ENCODE measurements at places on chromosomes 2 and 18.

DNA sequence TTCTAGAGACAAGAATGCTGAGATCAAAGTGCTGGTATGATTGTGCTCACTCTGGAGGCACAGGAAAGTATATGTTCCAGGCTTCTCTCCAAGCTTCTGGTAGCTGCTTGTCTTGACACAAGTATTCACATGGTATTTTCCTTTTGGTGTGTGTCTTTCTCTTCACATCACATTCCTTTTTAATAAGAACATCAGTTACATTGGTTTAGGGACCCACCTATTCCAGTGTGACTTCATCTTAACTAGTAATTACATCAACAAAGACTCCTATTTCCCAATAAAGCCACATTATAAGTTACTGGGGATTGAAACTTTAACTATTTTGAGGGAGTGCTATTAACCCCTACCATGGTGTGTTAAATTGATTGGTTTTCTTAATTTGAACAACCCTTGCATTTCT is 119.1 kb downstream of the FSIP2 start:
- DNase-seq = no peak

DNA sequence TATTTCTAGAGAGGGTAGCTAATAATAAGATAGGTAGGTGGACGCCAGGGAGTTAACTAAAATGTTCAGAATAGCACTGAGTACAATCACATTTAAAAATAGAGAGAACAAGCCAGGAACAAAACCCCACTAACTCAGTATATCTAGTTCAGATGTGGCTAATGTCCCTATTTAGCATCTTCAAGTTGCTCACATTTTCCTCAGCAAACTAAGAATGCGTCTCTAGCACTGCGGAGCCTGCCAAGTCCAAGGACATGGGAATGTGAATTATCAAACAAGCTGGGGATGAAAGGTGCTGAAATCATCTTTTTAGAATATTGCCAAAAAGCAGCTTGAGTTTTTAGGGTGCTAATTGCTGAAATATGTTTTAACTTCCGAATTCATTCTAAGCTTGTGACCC is 398.5 kb upstream of the FIGN start:
- DNase-seq = no peak

DNA sequence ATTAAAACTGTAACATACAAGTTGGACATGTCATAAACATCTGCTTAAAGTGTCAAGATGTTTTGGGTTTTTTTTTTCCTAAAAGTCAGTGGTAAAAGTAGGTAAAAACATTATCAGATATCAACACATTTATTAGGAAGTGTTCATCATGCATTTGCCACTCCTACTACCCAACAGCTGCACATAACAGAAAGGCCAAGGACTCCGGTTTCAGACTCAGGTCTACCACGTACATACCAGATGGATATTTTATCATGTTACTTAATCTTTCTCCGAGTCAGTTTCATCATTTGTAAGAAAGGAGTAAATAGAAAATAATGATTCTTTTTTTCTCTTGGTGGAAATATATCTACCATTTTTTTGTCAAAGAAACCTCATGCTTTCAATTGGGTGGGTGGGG is 192.3 kb downstream of the UBE2E3 start:
- DNase-seq = no peak

GRCh38 chr2:95359031-95359430 is 43.5 kb upstream of the FAHD2A start:
- DNase-seq = no peak

DNA sequence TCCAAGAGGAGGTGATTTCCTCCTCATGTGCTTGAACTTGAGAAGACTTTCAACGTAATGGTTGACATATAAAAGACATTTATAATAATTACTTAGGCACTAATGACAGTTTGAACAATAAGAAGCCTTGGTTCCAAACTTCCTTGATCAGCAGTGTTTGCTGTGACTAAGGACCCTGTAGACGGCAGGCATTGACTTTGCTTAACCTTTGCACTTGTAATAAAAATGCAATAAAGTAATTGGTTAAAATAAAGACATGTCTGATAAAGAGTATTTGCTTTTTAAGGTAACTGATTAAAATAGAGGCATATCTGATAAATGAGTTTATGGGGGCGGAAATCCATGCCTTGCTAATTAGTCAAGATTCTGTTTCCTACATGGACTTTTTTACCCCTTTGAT is 82.2 kb upstream of the ST8SIA3 start:
- DNase-seq = no peak

- no peak for DNase-seq
Observed at GRCh38 chr2:176910828-176911227, 301.8 kb upstream of the HNRNPA3 start.

GRCh38 chr2:233186851-233187250 is 64.6 kb upstream of the ATG16L1 start:
- DNase-seq = no peak

GRCh38 chr2:28268386-28268785 is 124.3 kb upstream of the FOSL2 start:
- no peak for DNase-seq

DNA sequence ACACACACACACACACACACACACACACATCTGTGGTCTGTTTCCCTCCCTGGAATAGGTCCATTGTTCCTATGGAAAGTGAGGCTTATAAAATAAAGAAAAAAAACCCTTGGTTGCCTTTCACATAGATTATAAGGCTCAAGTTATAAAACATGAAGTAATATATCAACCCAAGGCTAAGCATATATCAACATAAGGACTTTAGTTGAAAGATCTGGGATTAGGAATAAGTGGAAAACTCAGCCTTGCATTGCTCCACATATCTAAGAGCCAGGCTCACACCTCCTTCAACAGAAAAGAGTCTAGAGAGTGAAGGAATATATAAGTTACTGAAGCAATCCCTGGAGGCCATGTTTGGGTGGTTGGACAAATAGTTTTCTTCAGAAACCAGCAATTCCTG is 235.0 kb downstream of the SUCLG1 start:
- no peak for DNase-seq

DNA sequence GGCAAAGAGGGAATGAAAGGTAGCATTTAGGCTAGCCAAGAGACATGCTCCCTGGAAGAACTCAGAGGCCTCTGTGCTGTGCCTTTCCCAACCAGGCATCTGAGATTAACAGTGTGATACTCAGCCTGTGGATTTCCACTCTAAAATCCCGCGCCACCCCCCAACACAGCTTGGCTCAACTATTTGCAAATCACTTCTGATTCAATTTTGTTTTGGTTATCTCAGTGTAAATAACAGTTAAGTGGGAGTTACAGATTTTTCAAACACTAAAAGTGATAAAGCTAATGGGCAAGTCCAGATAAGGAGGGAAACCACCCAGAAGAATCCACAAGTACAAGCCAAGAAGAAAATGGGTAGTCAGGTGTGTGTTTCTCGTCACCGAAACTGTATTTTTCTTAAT is 1.4 kb upstream of the NRP2 start:
- DNase-seq = no peak

DNA sequence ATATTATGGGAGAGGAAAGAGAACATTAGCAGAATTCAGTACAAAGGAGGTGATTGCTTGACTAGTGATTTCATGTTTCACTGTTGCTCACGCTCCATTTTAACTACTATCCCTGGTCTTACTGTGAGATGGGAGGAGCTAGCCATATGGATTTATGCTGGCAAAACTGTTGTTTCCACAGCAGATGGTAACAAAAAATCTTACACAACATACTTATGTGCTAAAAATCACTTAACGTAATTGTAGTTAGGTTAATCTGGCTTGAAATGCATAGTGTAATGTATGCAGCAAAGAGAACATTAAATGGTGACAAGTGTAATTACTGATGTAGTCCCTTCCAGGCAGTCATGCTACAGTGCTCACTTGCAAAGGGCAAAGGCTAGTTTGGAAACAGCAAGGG is 155.6 kb upstream of the LYPD1 start:
- no peak for DNase-seq

- no peak for DNase-seq
Observed at GRCh38 chr18:21489919-21490495, 110.5 kb downstream of the ESCO1 start.

- no peak for DNase-seq
Observed at GRCh38 chr18:44741085-44741484, 60.4 kb downstream of the SETBP1 start.

- DNase-seq = no peak
Observed at GRCh38 chr2:37797081-37797480, 125.6 kb upstream of the CDC42EP3 start.

DNA sequence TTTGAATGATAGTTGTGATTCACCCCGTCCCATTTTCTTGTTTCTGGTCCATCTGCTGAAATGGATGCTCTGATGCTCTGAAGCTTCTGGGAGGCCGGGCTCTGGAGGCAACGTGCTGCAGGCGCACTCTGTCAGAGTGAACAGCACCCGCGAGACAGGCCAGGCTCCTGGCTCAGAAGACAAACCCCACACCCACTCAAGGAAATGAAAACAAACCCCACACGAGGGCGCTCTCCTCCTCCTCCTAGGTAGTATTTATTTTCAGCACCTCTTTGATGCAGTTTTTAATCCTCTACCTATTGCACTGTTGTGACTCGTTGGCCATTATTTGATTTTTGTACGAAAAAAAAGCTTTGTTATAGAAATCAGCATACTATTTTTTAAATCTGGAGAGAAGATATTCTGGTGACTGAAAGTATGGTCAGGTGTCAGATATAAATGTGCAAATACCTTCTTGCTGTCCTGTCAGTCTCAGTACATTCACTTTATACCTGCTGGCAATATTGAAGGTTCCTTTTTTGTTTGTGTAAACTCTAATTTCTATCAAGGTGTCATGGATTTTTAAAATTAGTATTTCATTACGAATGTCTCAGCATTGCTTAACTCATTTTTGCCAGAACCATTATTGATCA is 10.3 kb upstream of the CHST10 start:
- peak; percentile 57 for DNase-seq

DNA sequence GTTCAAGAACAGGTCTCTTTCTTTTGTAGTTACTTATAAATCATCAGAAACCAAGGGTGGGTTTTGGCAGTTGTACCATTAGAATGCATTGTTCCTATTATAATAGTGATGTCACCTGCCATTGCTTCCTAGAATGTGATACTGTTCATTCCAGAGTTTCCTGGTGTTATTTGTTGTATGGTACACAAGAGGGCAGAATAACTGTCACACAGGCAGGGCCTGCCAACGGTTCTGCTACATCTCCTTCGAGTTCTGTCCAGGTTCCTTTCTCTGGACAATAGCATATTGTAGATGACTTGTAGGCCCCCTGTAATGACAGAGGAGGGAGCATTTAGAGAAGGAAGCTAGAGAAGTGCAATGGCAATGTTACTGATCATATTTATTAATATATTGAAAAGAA is 98.3 kb downstream of the KLHL14 start:
- DNase-seq = no peak

GRCh38 chr2:46980786-46981573 is 65.4 kb upstream of the MCFD2 start:
- DNase-seq = no peak

- no peak for DNase-seq
Observed at GRCh38 chr18:35267809-35268208, 22.2 kb downstream of the ZSCAN30 start.

DNA sequence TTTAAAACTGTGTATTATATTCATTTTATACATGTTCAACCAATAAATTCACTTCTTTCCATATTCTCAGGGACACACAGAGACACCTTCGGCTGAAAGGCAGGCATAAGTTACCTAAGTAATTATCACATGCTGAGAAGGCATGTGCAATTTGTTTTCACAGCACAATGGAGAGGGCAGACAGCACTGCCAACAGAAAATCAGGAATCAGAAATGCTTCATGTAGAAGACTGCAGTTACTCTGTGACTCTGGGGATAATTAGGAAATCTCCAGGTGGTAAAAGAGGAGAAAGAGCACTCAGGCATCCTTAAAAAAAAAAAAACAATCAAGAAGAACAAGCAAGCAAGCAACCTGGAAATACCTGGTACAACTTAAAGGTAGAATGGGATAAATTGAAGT is 49.3 kb downstream of the DSEL start:
- DNase-seq = no peak

- no peak for DNase-seq
Observed at GRCh38 chr2:137980459-137980858, 16.2 kb downstream of the HNMT start.

DNA sequence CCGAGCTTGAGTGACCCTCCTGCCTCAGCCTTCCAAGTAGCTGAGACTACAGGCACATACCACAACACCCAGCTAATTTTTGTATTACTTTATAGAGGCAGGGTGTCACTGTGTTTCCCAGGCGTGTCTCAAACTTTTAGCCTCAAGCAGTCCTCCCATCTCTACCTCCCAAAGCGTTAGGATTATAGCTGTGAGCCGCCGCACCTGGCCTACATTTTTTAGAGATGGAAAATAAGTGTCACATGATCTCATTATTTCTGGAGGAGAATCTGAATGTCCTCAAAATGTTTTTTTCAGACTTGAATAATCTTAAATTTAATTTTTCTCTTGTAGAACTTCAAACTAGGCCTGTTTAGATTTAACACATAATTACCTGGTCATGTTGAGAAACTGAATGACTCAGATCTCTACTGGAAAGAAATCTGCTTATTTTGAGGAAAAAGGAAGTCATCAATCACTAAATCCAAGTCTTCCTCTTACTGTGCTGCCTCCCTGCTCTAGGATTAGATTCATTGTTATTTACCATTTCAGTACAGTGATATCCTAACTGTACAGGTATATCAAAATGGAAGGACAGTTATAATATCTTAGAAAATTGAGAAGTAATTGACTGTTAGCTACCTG is 92.4 kb downstream of the COX7A2L start:
- no peak for DNase-seq

- no peak for DNase-seq
Observed at GRCh38 chr2:188050726-188051125, 240.9 kb upstream of the GULP1 start.

DNA sequence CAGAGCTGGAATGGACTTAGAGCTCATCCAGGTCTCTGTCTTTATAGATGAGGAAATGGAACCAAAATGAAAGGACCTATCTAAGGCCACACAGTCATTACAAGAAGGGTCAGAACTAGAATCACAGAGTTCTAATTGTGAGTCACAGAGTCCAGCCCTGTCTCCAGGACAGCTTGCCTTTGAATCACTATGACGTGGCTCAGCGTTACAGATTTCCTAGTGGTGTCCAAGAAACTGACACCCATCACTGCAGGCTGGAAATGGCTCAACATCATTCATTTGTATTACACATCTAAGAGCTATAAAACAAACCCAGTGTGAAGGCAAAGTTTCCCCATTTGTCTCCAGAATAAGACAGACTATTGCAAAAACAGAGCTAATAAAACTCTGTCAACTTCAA is 164.3 kb upstream of the SIX2 start:
- no peak for DNase-seq

- no peak for DNase-seq
Observed at GRCh38 chr2:63856303-63856603, 14.6 kb downstream of the UGP2 start.

DNA sequence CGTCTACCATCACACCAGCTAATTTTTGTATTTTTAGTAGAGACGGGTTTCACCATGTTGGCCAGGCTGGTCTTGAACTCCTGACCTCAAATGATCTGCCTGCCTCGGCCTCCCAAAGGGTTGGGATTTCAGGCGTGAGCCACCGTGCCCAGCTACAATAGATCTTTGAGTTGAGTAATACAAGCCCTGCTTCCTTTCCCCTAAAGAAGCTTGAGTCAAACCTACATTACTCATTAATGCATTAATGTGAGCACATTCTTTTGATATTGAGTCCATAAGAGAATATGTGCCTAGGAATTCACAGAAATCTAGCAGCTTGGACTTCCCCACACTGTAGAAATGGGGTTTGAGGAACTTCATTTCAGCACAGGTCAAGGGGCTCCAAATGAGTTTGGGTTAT is 39.6 kb downstream of the PSMG2 start:
- DNase-seq = no peak

Data from tibial nerve (tissue), 4 donors.